Aorta (tissue), 5 donors: ENCODE measurements at places on chromosomes 5 and 9. TPM values are rescaled to one million over a fixed set of nuclear protein-coding genes. Genes with fewer than 3 reads are reported as not detected.

DNA sequence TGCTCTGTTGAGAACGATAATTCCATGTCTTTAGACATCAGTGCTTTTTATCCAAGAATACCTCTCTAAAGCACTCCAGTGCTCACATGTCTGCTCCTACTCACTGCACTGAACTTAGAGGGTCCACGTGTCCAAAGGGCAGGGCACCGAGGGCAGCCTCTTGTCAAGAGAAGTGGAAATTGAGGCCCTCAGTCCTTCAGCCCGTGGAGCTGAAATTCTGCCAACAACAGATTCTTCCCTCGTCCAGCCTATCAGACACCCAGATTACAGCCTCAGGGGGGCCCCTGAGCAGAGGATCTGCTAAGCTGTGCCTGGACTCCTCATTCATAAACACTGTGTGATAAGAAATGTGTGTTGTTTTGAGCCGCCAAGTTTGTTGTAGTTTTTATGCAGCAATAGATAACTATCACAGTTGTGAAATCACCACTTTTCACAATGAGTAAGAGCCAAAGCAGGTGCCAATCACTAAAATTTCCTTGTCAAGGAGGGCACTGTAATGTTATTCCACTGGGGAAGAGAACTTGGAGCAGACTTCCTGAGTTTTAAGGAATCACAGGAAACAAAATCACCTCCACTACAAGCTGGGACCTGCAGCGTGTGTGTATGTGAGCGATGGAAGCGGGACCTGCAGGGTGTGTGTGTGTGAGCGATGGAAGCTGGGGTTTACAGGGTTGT lies 58.8 kb upstream of the IGFBPL1 start:
- DNase-seq: no peak

DNA sequence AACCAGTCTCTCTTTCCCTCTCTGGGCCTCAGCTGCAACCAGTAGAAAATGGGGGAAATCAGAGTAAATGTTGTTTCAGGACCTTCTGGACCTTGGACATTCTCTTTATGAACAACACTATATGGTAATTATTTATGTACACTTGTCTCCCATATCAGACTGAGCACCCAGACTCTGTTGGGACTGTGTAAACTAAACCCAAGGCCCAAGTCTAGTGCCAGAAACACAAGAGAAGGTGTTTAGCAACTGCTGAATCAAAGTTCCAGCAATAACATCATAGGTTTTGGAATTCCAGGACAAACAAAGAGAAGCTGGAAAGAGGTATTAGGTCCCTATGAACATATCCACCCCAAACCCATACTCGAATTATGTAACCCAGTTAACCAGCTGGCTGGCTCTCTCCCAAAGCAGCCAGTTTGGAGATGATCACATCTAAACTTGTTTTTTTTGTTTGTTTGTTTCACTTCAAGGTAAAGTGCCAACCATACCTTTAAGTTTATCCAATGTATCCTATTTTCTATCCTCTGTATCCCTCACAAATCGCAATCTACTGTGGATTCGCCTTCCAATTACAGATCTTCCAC lies 1.9 kb upstream of the RNF38 start:
- no peak for DNase-seq

Gene TERT
- total RNA-seq: not detected

Gene SNCAIP
- 9.7 TPM for total RNA-seq

Gene TEK
- 18.2 TPM for total RNA-seq
